ENCODE measurements at places on chromosomes 12 and 14.

GRCh38 chr12:21456291-21456780, 18.9 kb downstream of the PYROXD1 start:
- DNase-seq = peak; percentile 70

DNA sequence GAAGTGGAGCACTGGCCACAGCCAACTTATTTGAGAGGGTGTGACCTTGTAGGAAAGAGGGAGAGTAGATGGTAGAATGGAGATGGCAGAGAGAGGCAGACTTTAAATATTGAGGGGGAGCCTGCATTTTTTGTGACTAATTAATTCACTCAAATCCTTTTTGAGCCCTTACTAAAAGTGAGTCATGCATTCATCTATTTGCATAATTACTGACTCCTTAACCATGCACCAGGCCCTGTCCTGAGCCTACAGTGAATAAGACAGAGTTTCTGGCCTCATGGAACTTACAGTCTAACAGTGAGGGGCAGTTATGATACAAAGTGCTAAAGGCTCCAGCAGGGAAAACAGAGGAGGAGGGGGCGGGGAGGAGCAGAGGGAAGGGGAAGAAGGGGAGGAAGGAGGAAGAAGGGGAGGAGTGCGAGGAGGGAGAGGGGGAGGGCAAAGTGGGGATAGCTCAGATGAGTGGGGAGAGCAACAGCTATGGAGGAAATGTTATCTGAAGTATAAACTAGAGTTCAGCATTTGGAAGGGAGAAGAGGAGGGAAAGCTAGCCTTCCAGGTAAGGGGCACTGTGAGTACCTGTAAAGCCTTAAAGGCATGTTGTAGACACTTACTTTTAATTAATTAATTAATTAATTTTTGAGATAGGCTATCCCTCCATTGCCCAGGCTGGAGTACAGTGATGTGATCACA, 7.5 kb upstream of the CTDSP2 start:
- no peak for DNase-seq

- no peak for DNase-seq
These were observed 54.7 kb upstream of the GTF2A1 start for GRCh38 chr14:81275305-81276072.

GRCh38 chr12:28898038-28898437, 251.0 kb upstream of the FAR2 start:
- no peak for DNase-seq

DNA sequence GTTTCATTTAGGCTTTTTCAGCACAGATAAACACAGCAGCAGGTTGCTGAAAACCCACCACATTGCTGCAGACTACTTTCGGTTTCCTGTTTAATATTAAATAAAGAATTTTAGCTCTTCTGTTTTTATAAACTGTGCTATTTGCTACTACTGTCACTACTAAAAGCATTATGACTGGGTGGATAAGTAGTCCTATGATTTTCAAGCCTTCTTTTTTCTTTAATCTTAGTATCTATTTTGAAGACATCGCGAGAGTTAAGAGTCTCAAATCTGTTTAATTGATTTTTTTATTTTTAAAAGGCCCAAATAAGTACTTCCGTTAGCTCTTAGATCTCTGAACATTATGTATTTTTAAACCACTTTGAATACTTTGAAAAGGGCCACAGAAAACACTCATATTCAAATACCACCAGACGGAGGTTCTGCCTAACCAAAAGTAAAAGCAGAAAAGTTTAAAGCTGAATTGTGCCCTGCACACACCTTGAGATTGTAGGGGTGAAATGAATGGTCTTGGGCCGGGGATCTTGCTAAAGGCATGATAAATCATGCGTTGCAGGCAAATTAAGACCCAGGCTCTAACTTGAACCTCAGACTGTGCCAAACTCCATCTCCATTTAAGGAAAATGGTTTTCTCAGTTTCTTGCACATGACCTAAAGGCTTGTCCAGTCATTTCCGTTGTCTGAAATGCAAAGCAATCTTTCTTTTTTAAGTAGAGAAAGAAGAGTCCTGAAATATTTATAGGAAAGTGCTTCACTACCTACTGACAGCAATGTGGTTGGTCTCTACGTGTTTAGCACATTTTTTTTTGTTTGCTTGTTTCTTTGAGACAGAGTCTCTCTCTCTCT, 13.6 kb upstream of the FOXN3 start:
- peak; percentile 18 for DNase-seq
